COLO829 (cell line): ENCODE measurements at places on chromosomes 16 and 17.

- peak; percentile 96 for DNase-seq
Measured at GRCh38 chr17:42436391-42436790, 13.3 kb upstream of the CAVIN1 start.

GRCh38 chr16:57372372-57373116, at the start of gene CX3CL1:
TSS of gene CX3CL1 (plus strand) at chr16:57372490. CDS start at chr16:57372569, 79 bp downstream.
- DNase-seq, result peak; percentile 83

DNA sequence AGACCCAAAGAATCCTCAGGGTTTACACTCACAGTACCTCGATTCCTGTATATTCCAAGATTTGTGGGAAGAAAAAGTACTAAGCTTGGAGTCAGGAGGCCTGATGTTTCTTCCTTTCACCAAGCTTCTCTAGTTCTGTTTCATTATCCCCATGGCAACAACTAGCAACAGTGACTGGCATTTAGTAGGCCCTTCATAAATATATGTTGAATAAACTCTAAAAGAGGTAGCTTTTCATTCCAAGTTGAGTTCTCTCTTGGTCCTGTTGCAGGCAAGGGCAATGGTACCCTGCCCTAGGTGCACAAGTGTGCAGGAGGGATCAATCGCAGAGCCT, 527 bp upstream of the UBE2Z start:
- peak; percentile 63 for DNase-seq

DNA sequence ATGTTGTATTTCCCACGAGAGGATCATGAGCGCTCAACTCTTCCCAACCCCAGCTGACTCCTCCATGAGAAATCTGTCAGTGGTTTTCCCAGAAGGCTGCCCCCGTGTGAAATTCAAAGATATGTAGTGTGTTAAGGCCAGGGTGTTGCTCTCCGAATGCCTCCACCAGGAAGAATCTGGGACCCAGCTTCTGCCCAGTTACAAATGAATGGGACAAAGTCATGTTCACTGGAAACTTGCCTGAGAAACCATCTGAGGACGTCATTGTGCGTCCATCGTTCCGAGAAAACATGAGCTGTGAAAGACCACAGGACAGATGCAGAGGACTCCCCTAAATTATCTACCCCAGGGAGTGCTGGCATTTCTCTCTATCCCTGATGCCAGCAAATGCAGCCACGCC, 86.0 kb downstream of the AIPL1 start:
- DNase-seq, result no peak

DNA sequence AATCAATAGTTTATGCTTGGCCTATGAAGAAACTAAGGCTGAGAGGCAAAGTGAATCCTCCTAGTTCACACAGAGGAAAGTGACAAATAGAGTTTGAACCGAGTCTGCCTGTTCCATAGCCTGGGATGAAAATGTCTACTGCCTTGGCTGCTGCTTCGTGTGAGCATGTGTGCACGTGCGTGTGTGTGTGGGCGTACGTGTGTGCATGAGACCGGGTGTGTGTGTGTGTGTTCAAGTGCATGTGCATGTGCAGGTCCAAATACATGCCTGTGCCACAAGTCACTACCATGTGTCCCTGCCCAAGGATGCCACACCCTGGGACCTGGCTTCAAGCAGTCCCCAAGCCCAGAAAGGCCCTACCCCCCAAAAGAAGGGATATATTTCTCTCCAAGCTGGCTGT, 13.6 kb downstream of the SEZ6 start:
- no peak for DNase-seq

- no peak for DNase-seq
Measured at GRCh38 chr17:29929006-29929532, 959 bp downstream of the SSH2 start.

DNA sequence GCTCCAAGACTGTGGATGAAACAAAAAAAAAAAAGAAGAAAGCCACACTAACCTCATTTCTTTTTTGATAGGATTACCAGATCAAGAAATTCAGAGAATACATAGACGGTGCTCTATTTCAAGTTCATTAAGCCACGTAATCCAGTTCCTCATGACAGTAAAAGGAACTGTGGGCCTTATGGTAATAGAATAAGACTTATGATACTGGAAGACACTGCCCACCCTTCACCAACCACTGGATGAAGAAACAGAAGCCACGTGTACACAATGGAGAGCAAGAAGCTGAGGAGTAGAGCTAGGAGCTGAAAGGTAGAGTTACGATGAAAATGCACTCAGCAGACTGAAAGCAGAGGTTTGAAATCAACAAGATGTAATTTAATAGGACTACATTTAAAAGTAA, 11.2 kb downstream of the NCBP3 start:
- no peak for DNase-seq

DNA sequence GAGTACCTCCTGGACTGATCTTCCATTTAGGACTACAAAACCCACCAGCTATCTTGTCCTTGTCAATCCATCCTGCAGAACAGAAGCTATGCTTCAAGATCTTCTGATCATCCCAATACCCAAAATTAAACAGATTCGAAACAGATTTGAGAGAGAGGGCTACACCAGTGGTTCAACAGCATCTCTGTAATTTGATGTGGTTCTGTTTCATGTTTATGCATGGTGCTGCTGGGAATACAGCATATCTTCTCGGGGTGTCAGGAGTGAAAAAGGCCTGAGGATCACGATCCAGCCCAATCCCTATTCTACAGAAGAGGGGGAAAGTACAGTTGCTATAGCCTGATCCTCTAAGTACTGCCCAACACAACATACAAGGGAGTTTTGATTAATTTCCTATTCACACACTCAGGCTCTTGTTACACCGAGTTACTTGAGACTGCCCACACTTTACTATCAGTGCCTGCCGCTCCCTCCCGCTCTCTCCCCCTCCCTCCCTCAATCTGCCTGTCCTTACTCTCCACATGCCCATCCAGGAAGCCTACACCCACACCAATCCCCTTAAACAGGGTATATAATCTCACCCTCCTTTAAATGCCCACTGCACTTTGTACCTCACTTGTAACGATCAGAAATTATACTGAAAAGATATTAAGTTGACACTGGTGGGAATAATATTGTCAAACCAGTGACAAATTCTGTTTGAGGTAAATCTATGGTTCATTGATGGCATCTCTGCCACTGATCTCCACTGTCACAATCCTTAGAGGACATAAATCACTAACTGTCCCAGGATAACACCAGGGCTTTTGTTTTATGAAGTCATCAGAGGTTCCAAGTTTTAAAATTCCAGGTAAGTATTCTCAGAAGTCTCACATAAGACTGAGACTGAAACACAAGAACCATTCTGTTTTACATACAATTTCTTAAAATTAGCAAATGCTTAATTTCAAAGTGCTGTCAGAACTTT, 89.3 kb upstream of the PLEKHM1 start:
- DNase-seq, result no peak

GRCh38 chr17:64097196-64097936, 32.6 kb downstream of the ERN1 start:
- DNase-seq, result no peak

DNA sequence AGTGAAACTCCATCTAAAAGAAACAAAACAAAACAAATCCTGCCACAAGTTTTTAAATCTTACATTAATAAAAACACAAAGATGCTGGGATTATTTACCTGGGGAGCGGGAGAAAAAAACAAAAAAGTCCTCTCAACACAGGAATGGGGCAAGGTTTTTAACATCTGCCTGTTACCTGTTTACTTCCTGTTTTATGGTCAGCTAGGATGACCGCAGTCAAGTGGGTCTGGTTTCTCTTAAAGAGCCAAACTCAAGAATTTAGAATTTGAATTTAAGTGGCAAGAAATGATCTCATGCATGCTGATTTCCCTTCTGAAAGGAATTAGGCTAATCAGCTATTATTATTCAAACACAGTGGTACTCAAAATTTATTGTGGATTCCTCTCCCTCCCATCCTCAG, 39.7 kb upstream of the TBC1D3K start:
- DNase-seq, result no peak

GRCh38 chr17:5541610-5542202, 42.6 kb downstream of the NLRP1 start:
- no peak for DNase-seq

DNA sequence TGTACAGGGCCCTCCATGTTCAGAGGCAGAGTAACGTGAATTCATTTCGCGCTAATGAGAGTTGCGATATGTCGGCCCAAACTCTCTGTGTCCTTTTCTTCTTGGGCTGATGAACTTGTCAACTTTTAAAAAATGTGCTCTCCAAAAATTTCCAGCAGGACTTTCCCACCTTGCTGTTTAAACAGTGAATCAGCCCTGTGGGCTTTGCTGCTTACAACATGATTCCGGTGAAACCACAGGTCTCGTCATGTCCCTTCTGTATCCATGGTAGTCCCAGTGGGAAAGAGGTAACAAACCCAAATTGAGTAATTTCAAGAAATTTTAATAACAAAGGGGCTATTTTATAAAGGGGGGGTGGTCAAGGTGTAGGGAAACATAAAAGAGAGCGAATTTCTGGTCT, 612.9 kb downstream of the MAF start:
- DNase-seq, result no peak

DNA sequence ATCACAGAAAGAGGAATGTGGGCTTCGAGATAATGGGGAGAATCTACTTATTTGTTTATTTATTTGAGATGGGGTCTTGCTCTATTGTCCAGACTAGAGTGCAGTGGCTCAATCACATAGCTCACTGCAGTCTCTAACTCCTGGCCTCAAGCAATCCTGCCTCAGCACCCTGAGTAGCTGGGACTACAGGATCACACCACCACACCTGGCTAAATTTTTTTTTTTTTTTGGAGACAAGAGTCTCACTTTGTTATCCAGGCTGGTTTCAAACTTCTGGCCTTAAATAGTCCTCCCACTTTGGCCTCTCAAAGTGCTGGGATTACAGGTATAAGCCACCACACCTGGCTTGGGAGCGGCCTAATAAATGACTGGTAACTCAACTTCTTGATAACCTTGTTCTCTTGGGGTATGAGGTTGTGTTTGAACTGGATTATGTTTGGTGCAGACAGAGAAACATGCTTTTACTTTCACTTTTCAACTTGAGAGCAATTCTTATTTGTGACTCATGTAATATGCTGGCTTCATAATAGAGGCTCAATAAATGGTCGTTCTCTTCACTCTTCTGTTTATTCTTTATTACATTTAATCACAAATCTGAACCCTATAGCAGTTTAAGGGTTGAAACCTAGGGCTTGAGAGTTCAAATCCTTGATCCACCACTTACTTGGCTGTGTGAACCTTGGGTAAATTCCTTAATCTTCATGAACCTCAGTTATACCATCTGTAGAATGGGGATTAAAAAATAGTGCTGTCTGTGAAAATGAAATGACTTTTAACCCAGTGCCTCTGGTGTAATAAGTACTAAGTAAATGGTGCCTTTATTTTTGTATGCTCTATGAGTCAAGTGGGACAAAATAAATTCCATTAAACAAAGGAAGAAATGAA, 129.1 kb upstream of the HS3ST2 start:
- DNase-seq, result no peak

DNA sequence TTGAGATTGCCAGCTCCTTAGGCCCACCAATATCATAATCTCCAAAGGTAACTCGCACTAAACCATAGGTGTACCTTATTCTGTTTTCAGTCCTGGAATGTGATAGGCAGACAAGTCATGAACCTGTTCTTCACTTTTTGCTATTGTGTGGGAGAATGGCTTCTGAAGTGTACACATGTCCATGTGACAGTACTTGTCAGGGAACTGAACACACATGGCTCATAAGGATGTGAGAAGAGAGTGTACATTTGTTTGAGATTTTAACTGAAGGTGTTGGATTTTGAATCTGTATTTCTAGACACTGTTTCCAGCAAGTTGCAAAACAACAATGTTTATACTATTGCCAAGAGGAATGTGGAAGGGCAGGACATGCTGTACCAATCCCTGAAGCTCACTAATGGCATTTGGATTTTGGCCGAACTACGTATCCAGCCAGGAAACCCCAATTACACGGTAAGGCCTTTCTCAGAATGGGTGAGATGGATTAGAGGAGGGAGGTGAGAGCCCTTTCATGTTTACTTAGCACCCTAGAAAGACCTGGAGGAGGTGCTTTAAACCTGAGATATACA, 14.5 kb upstream of the RASL10B start:
- no peak for DNase-seq

- no peak for DNase-seq
Measured at GRCh38 chr17:66830451-66830850, 4.5 kb upstream of the CACNG5 start.

DNA sequence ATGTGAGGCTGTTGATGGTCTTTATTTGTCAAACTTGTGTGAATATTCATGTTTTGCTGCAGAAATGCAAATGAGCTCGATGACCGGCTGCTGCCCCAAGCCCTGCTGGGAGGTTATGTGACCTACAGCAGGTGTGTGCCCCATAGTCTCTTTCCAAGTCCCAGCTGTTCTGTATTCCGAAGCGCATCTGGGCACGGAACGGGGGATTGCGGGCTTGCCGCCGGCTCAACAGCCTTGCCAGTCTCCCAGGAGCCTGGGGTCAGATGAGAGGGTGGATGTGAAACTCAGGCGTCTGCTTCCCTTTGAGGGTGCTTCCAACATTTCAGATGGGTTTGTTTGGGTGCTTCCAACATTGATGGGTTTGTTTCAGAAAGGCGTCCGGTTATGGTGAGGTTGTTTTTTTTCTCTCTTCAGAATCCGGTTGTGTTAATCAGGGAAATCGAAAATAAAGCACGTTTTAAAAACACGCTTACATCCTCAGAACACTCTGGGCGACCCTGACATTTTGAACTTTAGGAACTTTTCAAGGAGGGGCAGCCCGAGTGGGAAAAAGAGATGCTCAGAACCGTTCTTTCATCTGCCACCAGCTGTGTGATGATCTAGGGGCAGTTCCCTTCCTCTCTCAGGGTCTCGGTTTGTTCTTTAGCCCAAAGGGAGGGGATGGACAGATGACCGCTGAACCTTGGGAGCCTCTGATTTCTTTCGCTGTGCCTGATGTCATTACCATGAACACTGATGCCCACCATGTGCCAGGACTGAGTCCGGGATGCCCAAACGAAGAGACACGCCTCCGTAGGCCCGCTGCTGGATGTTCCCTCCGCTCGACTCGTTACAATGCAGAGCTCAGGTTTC, 47.8 kb upstream of the AMZ2 start:
- DNase-seq, result no peak

DNA sequence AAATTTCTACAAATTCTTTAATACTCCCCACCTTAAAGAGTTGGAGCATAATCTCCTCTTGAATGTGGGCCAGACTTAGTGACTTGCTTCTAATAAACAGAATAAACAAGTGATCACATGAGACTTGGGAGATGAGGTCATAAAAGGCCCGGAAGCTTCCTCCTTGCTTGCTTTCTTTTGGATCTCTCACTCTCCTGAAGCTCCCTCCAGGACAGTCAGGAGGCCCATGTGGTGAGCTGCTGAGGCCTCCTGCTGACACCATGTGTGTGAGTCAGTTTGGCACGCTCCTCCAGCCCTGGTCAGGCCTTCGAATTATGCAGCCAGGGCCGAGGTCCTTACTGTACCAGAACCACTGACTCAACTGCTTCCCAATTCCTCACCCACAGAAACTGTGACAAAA, 53.2 kb downstream of the NDEL1 start:
- no peak for DNase-seq

GRCh38 chr16:1979271-1980029, 1.8 kb downstream of the NOXO1 start:
- DNase-seq, result no peak

- DNase-seq, result no peak
Measured at GRCh38 chr16:31196324-31197088, 6.1 kb downstream of the PYCARD start.
